ENCODE measurements at places on chromosomes 11 and 22. TPM values are rescaled to one million over a fixed set of nuclear protein-coding genes. Genes with fewer than 3 reads are reported as not detected.

Gene CLTCL1
- total RNA-seq, result 13.5 TPM

Gene OR2D2
- total RNA-seq, result 0.64 TPM

Gene SYT7
- 9.7 TPM for total RNA-seq

Gene SPTBN2
- 17.1 TPM for total RNA-seq

Gene SUSD2
- total RNA-seq, result 0.38 TPM

Gene CCDC87
- total RNA-seq, result 0.54 TPM

Gene SCARF2
- total RNA-seq, result 8.1 TPM

Gene TUT1
- total RNA-seq, result 21.2 TPM

Gene P2RX6
- not detected for total RNA-seq

Gene HBG2
- total RNA-seq, result 0.82 TPM

Gene OR51T1
- not detected for total RNA-seq

Gene UBTFL1
- total RNA-seq, result not detected

Gene RAG1
- 3.9 TPM for total RNA-seq

Gene CYP2D6
- 3.2 TPM for total RNA-seq

Gene UCP2
- 12.8 TPM for total RNA-seq

Gene SMCO4
- total RNA-seq, result 23.7 TPM

Gene CAT
- total RNA-seq, result 30.2 TPM

Gene OR4A16
- total RNA-seq, result not detected

Gene SAA2
- total RNA-seq, result not detected

Gene MS4A6A
- not detected for total RNA-seq

Gene SDF2L1
- total RNA-seq, result 32.4 TPM

Gene OLFML1
- total RNA-seq, result 0.33 TPM

Gene PTPMT1
- total RNA-seq, result 34.9 TPM

Gene ZP1
- not detected for total RNA-seq

Gene APLNR
- 48.8 TPM for total RNA-seq

Gene NOX4
- 11.5 TPM for total RNA-seq

Gene TRIM48
- total RNA-seq, result not detected

Gene ALDH3B2
- total RNA-seq, result 0.72 TPM

Measured in endothelial cell (in vitro differentiated cells).